ENCODE measurements at places on chromosomes 4 and X. TPM values are rescaled to one million over a fixed set of nuclear protein-coding genes. Genes with fewer than 3 reads are reported as not detected.

Gene POLN
- total RNA-seq, result 2.7 TPM

Gene HPSE
- 0.11 TPM for total RNA-seq

Gene CT83
- not detected for total RNA-seq

Gene NAA11
- not detected for total RNA-seq

DNA sequence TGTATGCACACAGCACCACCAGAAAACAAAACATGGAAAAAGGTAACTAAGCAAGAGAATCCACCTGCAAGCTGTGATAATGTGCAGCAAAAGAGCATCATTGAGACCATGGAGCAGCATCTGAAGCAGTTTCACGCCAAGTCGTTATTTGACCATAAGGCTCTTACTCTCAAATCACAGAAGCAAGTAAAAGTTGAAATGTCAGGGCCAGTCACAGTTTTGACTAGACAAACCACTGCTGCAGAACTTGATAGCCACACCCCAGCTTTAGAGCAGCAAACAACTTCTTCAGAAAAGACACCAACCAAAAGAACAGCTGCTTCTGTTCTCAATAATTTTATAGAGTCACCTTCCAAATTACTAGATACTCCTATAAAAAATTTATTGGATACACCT, 90.2 kb downstream of the TET2 start:
- no peak overlapping the region for H3K4me3 ChIP-seq
- H3K27me3 ChIP-seq, result no peaks in the 10 kb centered on the region
- no peak for DNase-seq
- H3K27ac ChIP-seq, result no peak overlapping the region
- no peaks in the 10 kb centered on the region for H3K4me1 ChIP-seq

GRCh38 chrX:42837101-42837726, 59.3 kb upstream of the PPP1R2C start:
- DNase-seq, result no peak
- H3K27me3 ChIP-seq, result no peaks in the 10 kb centered on the region
- H3K27ac ChIP-seq, result no peak overlapping the region
- no peak overlapping the region for H3K4me3 ChIP-seq
- H3K4me1 ChIP-seq, result no peaks in the 10 kb centered on the region
- no peaks in the 10 kb centered on the region for H3K36me3 ChIP-seq

GRCh38 chr4:129344058-129344457, 248.1 kb downstream of the C4orf33 start:
- no peak overlapping the region for H3K27ac ChIP-seq
- no peaks in the 10 kb centered on the region for H3K27me3 ChIP-seq
- DNase-seq, result peak; percentile 90
- H3K36me3 ChIP-seq, result no peaks in the 10 kb centered on the region
- peaks cover 31% of the 10 kb centered on the region for H3K4me1 ChIP-seq

- H3K4me3 ChIP-seq, result no peak overlapping the region
- no peak for DNase-seq
- H3K27me3 ChIP-seq, result 0 out of 2 replicates have a peak, but pooled peaks cover 2% of the 10 kb centered on the region
- no peaks in the 10 kb centered on the region for H3K36me3 ChIP-seq
- no peak overlapping the region for H3K27ac ChIP-seq
Observed at GRCh38 chr4:74523096-74523495, 78.2 kb downstream of the AREG start.

- DNase-seq, result no peak
- H3K4me1 ChIP-seq, result no peaks in the 10 kb centered on the region
- H3K36me3 ChIP-seq, result no peaks in the 10 kb centered on the region
Observed at GRCh38 chr4:17142232-17142711, 243.8 kb upstream of the LDB2 start.

GRCh38 chr4:123786163-123786915, 389.7 kb downstream of the SPRY1 start:
- H3K4me1 ChIP-seq, result no peaks in the 10 kb centered on the region
- H3K4me3 ChIP-seq, result no peak overlapping the region
- no peak for DNase-seq
- no peaks in the 10 kb centered on the region for H3K36me3 ChIP-seq
- no peak overlapping the region for H3K27ac ChIP-seq

DNA sequence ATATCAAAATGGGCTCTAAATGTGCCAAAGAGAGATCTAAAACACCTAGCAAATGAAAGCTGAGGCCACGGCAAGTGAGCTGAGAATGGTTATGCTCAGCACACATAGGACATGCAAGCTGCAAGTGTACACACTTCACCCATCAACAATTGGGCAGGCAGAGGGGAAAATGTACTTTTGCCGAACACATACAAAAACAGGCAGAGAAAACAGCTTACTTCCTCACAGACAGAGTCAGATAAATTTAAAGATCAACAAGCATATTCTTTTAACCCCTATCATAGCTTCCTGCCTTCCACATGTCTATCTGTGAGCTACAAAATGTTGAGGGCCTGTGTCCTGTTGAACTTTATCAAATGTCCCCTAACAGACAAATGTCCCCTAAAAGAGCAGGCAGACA, 60.3 kb downstream of the SH3KBP1 start:
- H3K27me3 ChIP-seq, result no peaks in the 10 kb centered on the region
- peak overlapping the region; percentile 47 for H3K27ac ChIP-seq
- DNase-seq, result no peak

GRCh38 chr4:30537456-30537855, 182.7 kb upstream of the PCDH7 start:
- H3K4me1 ChIP-seq, result no peaks in the 10 kb centered on the region
- DNase-seq, result no peak
- H3K27ac ChIP-seq, result no peak overlapping the region
- no peaks in the 10 kb centered on the region for H3K27me3 ChIP-seq
- H3K36me3 ChIP-seq, result no peaks in the 10 kb centered on the region

DNA sequence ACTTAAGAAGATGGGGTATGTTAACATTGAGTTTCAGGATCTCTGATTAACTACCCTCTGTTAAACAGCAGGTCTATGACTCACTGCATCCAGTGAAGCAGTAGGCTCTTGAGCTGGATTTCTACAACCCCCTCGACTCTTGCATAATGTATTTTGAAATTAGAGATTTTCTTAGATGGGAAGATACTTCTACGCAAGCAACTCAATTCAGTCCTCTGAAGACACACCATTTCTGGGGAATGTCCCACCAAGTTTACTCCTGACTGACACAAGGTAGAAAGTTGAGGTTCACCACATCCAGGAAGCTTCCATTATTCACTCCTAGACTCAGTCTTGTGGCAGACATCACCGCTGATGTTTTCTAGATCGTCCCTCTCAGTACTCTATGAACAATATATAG, 12.9 kb downstream of the PALLD start:
- H3K4me1 ChIP-seq, result no peaks in the 10 kb centered on the region
- DNase-seq, result no peak
- H3K27ac ChIP-seq, result no peak overlapping the region
- no peaks in the 10 kb centered on the region for H3K27me3 ChIP-seq

Gene DDX53
- not detected for total RNA-seq

Gene CWH43
- total RNA-seq, result not detected

DNA sequence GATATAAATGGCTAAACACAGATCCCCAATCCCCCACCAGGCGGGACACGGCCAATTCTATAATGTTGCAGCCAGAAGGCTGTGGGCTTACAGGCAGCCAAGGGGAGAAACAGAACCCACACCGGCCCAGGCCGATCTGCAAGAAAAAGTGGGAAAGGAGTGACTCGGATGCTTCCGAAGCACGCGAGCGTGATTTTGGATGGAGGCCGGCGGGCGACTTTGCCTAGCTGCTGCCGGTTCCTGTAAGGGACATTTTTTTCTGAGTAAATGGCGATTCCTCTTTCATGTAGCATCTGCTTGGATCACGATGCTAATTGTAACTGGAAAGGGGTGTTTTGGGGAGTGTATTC, 470.2 kb downstream of the PCDH19 start:
- no peak for DNase-seq
- no peak overlapping the region for H3K4me3 ChIP-seq
- no peak overlapping the region for H3K27ac ChIP-seq
- no peaks in the 10 kb centered on the region for H3K4me1 ChIP-seq

Gene HMGB2
- 101 TPM for total RNA-seq

DNA sequence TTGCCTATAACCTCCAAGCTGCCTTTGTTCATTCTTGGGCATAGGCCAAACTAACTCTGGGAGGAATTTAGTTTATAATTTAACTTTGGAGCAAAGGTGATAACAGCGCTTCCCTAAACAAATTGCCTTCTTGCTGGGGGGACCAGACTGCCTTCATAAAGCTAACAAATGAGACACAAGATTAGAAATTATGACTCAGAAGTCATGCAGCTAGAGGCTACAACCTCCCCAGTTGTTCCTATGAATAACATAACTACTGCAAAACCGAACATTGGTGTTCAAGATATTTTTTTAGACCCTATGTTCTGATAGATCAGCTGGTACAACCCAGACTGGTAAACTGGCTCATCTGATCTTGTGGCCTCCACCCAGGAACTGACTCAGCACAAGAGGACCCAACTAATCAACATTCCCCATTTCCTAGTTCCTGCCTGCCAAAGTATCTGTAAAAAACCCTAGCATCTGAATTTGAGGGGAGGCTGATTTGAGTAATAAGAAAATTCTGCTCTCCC, 22.0 kb upstream of the TMPRSS11B start:
- no peaks in the 10 kb centered on the region for H3K27me3 ChIP-seq
- no peak for DNase-seq
- no peaks in the 10 kb centered on the region for H3K4me1 ChIP-seq

Gene HTR2C
- total RNA-seq, result not detected

Gene CYP4V2
- total RNA-seq, result 45.7 TPM

DNA sequence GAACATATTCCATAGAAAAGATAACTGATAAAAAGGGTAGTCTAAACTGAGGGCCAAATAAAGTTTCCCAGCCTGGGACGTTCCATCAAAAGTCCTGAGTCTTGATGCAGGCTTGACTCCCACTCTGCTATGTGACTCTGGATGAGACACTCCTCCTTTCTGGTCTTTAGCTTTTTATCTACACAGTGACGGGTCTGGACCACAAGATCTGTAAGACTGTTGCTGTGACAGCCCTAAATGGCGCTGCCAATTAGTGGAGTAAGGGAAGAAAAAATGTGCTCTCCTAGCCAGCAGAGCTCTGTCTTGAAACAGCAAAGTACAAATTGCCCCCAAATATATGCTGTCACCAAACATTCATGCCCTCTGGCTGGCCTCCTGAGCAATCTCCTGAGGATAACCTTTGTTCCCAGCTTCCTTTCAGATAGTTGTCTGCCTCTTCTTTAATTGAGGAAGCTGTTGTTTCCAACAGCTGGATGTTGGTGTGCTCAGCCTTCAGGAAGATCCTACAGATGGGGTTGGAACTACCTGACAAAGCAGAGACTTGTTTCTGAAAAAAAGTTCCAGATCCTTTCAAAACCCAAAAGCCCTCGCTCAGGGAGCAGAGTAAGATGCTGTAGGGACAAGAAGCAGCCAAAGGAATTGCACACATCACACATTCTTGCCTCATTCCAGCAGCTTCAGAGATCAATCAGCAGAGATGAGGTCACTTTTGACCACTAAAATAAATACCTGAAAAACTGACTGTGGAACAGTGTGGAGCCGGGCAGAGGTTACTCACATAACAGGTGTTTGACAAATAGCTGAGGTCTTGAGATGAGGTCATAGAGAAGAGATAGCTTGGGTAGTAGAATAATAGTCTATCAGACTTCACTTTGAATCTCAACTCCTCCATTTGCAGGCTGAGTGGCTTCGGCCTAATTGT, 383.4 kb upstream of the FGF13 start:
- no peaks in the 10 kb centered on the region for H3K36me3 ChIP-seq
- no peaks in the 10 kb centered on the region for H3K27me3 ChIP-seq
- no peak overlapping the region for H3K4me3 ChIP-seq
- H3K4me1 ChIP-seq, result no peaks in the 10 kb centered on the region

- H3K4me1 ChIP-seq, result no peaks in the 10 kb centered on the region
- no peaks in the 10 kb centered on the region for H3K36me3 ChIP-seq
- H3K4me3 ChIP-seq, result no peak overlapping the region
- no peak for DNase-seq
Observed at GRCh38 chrX:46953137-46953527, 40.9 kb downstream of the JADE3 start.

GRCh38 chr4:6472008-6472386, 417 bp downstream of the PPP2R2C start:
- no peak overlapping the region for H3K4me3 ChIP-seq
- H3K36me3 ChIP-seq, result no peaks in the 10 kb centered on the region
- DNase-seq, result no peak
- H3K27ac ChIP-seq, result no peak overlapping the region
- no peaks in the 10 kb centered on the region for H3K4me1 ChIP-seq

GRCh38 chr4:181599134-181599533, 644.1 kb upstream of the TENM3 start:
- H3K4me3 ChIP-seq, result no peak overlapping the region
- no peak for DNase-seq
- no peaks in the 10 kb centered on the region for H3K4me1 ChIP-seq
- H3K36me3 ChIP-seq, result no peaks in the 10 kb centered on the region

GRCh38 chrX:69119122-69119521, 46.1 kb downstream of the PJA1 start:
- H3K4me3 ChIP-seq, result no peak overlapping the region
- H3K27me3 ChIP-seq, result no peaks in the 10 kb centered on the region
- no peaks in the 10 kb centered on the region for H3K36me3 ChIP-seq
- no peak for DNase-seq

DNA sequence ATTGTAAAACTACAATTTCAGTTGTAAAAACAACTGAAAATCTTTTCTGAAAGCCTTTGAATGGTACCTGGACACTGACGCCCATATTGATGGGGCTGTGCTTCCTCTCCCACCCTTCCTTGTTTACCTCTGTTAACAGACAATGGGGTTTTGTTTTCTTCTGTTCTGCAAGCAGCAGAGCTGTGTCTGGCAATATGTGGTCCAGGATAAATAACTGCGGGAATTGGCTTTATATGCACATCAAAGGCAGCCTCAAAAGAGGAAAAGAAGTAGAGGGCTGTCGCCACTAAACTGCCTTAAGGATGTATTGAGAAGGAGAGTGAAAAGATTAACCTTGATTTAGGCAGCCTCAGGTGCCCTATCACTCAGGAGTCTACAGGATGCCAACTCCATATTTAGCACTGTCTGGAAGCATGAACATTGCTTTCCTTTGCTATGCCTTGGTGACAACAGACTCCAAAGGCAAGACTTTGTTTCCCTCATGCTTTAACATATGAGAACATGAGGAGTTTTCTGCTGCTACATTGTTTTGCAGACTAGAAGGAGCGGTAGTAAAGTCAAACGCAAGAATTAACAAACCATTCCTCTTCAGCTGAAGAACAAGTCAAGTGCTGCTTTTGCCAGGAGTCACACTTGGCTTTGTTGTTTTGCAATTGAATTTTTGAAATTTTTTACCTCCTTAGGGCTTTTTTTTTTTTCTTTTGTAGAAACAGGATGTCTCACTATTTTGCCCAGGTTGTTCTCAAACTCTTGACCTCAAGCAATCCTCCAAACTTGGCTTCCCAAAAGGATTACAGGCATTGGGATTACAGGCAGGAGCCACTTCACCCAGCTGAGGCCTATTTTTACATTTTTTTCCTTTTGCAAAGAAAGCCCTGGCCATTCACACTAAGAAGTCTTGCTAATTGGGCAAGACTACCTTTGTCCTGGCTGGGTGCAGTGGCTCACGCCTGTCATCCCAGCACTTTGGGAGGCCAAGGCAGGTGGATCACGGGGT, 3.0 kb downstream of the IL21 start:
- DNase-seq, result no peak
- no peak overlapping the region for H3K4me3 ChIP-seq
- no peaks in the 10 kb centered on the region for H3K36me3 ChIP-seq

Measured in Karpas-422 (cell line).